ENCODE measurements at places on chromosomes 5 and 9. TPM values are rescaled to one million over a fixed set of nuclear protein-coding genes. Genes with fewer than 3 reads are reported as not detected.

The CARD9 gene
- total RNA-seq = 1.3 TPM

The GFRA3 gene
- 1.9 TPM for total RNA-seq

DNA sequence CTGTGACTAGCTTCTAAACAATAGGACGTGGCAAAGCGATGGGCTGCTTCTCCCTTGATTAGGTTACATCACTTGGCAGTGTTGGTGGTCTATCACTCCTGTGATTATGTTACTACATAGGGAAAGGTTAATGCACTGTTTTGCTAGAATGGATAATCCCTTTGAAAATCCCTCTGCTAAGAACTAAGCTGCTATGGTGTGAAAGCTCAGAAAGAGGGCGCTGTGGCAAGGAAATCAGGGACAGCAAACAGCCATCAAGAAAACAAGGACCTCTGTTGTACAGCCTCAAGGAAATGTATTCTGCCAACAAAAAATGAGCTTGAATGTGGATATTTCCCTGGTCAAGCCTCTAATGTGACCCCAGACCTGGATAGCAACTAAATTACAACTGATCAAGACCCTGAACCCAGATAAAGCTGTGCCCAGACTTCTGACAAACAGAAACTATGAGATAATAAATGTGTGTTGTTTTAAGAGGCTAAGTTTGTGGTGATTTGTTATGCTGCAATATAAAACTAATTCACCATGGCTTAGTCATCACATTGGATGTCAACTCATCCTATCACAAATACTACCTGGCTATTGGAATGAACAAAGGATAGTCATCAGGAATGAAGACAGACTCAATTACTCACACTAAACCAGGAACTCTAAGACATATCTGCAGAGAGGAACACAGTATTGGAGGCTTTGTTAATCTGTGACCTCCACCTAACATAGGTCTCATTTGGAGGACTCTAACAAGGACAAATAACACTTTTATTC, 1215.9 kb downstream of the EFNA5 start:
- no peak for ATAC-seq

The C5orf58 gene
- total RNA-seq = not detected

The ACOT12 gene
- not detected for total RNA-seq

The SNX2 gene
- total RNA-seq = 92.4 TPM

DNA sequence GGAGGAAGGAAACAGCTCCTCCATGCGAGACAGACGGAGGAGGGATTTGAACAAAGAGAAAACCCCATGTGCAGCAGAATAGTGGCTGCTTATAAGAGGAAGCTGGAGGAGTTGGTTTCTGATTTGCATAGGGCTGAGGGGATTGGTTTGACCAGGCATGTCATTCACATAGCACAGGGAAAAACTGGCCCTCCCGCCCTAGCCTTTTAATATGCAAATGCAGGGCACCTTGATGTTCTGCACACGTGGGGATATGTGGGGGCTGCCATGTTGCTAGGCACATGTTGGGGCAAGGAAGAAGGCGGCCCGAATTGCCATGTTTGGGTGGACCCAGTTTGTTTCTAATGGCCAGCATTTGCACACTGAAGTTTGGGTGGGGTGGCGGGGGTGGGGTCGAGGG, 42.2 kb downstream of the OSMR start:
- no peak for ATAC-seq

The GRAMD2B gene
- 58.5 TPM for total RNA-seq

GRCh38 chr9:120365386-120365785, 214.6 kb downstream of the CDK5RAP2 start:
- ATAC-seq = no peak

DNA sequence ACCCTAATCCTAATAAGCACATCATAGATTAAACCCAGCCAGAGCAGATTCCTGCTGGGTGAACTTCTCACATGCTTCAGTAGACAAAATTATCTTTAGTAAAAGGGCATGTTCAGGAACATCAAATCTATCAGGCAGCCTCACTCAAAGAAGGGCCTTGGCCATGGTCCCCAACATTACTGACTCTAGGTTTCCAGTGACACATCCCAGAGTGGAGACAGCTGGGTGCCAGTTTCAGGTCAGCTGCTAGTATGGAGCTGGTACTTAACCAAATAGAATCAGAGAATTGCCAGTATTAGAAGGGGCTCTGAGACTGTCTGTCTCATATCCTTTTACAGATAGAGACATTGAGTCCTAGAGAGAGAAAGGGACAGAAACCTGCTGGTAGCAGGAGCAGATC, 44.1 kb upstream of the GALNT10 start:
- no peak for ATAC-seq

DNA sequence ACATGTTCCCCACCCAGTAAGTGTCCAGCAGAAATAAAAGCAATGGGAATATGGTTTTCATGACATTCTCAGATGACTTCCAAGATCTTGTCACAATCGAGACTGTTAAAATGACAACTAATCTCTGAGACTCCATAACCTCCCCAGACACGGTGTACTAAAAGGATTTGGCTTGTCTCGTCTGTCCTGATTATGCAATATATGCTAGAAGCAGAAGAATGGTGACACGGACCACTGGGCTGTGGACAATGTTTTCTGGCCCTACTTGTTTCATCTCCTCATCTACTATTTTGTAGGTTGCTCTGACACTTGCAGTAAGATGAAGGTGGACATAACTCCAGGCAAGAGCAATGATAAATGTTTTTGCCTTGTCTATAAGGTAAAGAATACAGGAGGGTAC, 56.6 kb downstream of the BNC2 start:
- ATAC-seq = no peak

- ATAC-seq = peak; percentile 80
Observed at GRCh38 chr9:126860757-126861466, 473 bp downstream of the ZBTB34 start.

The OSMR gene
- 42.0 TPM for total RNA-seq

DNA sequence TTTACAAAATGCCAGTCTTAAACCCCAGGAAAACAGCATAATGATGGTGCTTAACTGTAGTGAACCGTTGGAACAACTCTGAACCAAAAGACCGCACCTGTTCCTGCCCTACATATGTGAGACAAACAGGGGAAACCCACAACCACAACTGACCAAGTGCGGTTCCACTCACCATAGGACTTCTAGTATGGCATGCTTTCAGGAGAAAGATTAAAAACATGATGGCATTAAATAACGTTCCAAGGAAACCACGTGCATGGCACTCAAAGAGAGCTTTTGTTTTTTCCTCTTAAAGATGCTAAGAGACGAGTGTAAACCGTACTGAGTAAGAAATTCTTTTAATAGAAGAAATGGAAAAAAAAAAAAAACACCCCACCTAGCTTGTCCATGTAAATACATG, 119.8 kb downstream of the SSBP2 start:
- no peak for ATAC-seq

The MSX2 gene
- total RNA-seq = 2.6 TPM

GRCh38 chr5:78213799-78214198, 80.7 kb downstream of the AP3B1 start:
- no peak for ATAC-seq

DNA sequence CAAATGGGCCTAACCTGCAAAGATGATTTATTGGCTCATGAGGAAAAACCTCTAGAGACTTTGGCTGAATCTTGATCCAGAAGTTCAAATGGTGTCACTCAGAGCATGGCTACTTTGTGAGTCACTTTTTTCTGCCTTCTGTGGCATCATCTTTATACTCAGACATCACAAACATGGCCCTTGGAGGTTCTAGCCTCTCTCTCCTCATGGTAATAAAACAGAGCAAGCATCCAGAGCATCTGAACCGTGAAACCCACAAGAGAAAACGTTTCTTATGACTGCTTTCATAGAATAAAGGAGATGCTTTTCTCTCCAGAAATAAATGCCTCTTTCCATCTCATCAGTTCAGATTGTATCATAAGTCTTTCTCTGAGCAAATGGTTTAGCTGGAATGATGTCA, 780.3 kb downstream of the KCTD16 start:
- ATAC-seq = no peak

- ATAC-seq = no peak
Observed at GRCh38 chr5:32165597-32165996, 8.5 kb downstream of the GOLPH3 start.

- no peak for ATAC-seq
Observed at GRCh38 chr9:120531683-120532300, 48.2 kb downstream of the CDK5RAP2 start.

- ATAC-seq = no peak
Observed at GRCh38 chr5:169152453-169152852, 148.5 kb downstream of the SLIT3 start.

GRCh38 chr5:137086342-137086741, 412.8 kb downstream of the SPOCK1 start:
- ATAC-seq = no peak

- ATAC-seq = no peak
Observed at GRCh38 chr5:115857057-115857479, 15.3 kb downstream of the AP3S1 start.

The RNF208 gene
- not detected for total RNA-seq

- ATAC-seq = peak; percentile 70
Observed at GRCh38 chr5:81856948-81857928, 106.3 kb upstream of the SSBP2 start.

The ZBED3 gene
- total RNA-seq = 16.2 TPM

The CNTNAP3 gene
- 65.1 TPM for total RNA-seq

DNA sequence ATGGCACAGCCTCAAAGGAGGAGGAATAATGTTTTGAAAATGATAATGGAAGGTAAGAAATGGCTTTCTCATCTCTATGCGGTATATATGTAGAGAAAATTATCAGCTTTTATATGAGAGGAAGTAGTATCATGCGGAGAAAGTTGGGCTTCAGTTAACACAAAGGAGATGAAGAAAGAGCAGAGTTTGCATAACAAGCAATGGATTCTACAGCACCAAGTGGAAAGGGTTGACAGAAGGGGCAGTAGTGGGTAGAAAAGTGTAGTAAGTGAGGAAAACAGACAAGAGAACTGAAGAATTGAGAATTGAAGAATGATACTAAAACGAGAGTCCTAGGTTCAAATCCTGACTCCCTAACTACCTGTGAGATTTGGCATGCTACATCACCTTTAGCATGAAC, 51.0 kb downstream of the GNG10 start:
- ATAC-seq = no peak

DNA sequence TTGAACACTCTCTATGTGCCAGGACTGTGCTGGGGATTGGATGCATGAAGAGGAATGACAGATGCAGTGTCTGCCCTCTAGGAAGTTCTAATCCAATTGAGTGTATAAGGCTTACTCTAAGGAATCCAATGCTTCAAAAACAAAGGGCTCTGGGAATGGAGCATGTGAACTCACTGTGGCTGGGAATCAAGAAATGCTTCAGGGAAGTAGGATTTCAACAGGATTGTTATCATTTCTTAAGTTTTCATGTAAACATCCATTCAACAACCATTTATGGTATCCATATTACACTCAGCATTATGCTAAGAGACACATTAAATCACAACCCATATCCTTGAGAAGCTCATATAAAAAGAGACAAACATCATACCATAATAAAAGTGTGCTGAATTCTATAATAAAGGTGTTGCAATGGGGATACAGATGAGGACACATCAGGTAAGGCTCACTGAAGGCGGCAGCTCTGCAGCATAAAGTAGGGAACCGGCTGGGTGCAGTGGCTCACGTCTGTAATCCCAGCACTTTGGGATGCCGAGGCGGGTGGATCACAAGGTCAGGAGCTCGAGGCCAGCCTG, 11.3 kb downstream of the SIL1 start:
- no peak for ATAC-seq

- ATAC-seq = no peak
Observed at GRCh38 chr5:125496393-125496792, 750.0 kb upstream of the ZNF608 start.

GRCh38 chr5:169777159-169777558, 140.1 kb downstream of the DOCK2 start:
- ATAC-seq = no peak

- no peak for ATAC-seq
Observed at GRCh38 chr5:158273035-158273434, 414.1 kb upstream of the CLINT1 start.
